NCI-H1092 (cell line): ENCODE measurements at places on chromosomes 3 and 15.

- DNase-seq, result no peak
Observed at GRCh38 chr3:179236669-179237301, 14.1 kb downstream of the KCNMB3 start.

DNA sequence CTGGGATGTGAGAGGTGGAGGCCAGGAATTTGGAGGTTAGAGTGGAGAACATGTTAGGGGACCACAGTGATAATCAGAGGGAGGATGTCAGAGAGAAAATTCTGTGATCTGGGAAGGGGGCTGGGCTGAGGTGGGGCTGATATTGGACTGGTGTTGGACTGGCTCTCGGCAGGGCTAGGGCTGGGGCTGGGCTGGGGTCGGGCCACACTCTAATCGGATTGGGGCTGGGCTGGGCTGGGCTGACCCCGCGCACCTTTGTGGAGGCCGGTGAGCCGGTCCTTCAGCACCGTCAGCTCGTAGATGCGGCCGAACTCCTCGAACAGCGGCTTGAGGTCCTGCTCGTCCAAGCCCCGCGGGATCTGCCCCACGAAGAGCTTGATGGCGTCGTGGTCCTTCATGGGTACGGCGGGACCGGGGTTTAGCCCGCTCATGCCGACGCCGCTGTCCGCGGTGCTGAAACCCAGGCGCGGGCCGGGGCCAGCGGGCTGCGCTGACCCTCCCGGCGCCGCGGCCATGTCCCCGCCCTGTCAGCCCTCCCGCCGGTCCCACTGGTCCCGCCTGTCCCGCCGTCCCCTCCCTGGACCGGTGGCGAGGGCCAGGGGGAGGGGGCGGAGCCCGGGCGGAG is 485 bp downstream of the CELF6 start:
- DNase-seq, result no peak

DNA sequence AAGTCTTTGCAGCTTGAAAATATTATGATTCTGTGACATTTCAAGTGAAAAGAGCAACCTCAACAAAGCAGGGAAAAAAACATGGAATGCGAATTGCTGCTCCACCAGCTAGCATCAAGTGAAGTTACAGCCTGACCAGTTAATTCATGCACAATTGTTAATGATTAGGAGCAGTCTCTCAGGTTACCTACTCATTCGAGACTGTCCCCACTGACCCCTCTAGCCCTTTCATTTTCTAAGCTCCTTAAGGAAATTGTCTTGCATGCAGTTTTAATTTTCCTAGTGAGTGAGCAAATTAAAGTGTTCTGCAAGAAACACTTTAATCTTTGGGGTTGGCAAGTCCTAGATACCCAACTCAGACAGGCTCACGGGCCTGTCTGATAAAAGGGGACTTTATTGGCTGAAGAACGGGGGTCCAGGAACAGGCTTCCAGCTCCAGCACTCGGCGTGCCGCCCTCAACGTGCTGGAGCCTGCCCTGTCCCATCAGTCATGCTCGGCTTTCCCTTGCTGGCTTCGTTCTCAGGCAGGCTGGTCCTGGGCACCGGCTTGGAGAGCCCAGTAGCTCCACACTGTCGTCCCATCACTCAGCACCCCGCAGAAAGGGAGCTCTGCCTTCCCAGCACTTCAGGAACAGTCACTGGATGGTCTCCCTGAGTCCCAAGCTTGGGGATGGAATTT is 18.3 kb downstream of the PODXL2 start:
- DNase-seq, result no peak

- DNase-seq, result no peak
Observed at GRCh38 chr3:48984663-48985062, 5.4 kb upstream of the P4HTM start.

DNA sequence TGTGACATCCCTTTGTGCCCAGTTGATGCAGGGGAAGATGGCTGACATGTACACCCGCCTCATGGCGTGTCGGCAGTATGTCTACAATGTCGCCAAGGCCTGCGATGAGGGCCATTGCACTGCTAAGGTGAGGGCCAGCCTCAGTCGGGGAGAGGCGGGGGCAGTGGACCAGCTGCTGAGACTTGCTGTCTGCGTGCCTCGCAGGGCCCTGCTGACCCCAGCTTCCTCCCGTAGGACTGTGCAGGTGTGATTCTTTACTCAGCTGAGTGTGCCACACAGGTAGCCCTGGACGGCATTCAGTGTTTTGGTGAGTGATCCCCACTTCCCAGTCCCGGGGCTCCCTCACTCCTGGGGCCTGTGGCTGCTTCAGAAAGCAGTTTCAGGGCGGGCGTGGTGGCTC is 10.5 kb downstream of the IVD start:
- DNase-seq, result no peak

GRCh38 chr3:115913069-115913686 is 289.9 kb downstream of the GAP43 start:
- DNase-seq, result no peak
